Hematopoietic multipotent progenitor cell treated with erythropoietin and hydrocortisone succinate and interleukin-3 and kit ligand, for 17 days (in vitro differentiated cells): ENCODE measurements at places on chromosomes 1 and 21.

DNA sequence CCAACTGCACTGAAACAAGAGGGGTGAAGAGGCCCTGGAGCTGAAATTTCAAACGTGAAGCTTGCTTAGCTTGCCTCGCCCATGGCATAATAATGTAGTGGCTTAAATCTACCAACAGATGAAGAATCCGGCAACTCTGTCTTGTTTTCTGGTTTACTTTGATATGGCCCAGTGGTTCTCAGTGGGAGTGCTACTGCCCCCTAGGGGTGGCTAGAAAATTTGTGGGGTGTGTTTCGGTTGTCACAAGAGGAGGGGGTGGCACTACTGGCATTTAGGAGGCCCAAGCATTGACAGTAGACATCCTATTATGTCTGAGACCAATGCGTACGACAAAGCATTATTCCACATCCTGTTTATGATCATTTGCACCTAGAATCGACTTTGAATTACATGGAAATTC lies 51.9 kb upstream of the C8B start:
- no peak for DNase-seq

DNA sequence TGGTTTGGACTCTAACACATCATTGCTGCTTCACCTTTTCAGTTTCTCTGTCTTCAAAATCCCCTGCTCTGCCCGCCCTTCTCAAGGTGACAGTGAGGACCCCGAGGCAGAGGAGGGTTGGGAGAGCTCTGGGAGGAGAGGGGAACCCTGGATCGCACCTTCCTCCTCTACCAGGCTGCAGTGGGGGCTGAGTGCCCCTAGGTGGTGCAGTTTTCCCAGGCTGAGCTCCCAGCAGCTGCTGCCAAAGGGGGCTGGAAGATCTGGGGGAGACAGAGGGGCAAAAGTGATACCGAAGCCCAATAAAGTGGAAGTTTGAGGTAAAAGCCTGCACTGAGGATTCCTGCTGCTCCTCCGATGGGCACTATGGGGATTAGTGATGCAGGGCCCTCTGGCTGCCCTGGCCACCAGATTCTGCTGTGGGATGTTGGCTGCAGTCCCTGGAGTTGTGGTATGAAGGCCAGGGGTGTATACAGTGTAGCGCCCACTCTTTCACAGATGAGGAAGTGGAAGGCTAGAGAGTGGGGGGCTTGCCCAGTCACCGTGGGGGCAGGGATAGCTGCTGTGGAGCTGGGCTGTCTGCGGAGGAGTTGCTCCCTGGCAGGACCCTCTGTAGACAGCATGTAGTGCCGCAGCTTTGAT lies 40.7 kb upstream of the SCMH1 start:
- DNase-seq: no peak

GRCh38 chr1:7591565-7591964 lies 179.5 kb upstream of the VAMP3 start:
- DNase-seq: no peak

DNA sequence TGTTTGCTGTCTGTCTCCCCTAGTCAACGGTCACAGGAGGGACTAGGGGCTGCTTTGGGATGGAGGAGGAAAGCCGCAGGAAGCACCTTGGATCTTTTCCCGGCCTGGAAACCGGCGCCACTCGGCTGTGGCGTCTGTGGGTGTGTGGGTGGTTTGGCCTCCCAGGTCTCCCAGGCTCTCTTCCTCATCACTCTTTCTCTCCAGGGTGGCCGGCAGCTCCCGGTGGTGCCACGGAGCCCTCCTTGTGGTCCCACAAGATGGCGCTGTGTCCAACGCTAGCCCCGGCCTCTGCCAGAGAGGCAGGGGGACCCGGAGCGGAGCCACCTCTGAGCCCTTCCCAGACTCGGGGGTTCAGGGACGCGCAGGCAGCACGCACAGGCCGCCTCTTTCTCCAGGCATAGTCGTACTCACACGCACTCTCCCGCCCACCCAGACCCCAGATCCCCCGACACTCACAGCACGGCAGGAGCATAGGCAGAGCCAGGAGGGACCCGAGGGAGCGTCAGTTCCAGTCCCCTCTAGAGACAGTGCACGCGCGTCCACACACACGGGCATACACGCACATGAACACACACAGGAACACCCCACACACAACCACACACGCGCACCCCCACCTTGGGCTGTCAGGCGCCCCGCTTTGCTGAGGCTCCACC lies 31.2 kb downstream of the CDCP2 start:
- DNase-seq: peak; percentile 60

GRCh38 chr21:32182449-32182848 lies 96.4 kb downstream of the MIS18A start:
- DNase-seq: no peak

DNA sequence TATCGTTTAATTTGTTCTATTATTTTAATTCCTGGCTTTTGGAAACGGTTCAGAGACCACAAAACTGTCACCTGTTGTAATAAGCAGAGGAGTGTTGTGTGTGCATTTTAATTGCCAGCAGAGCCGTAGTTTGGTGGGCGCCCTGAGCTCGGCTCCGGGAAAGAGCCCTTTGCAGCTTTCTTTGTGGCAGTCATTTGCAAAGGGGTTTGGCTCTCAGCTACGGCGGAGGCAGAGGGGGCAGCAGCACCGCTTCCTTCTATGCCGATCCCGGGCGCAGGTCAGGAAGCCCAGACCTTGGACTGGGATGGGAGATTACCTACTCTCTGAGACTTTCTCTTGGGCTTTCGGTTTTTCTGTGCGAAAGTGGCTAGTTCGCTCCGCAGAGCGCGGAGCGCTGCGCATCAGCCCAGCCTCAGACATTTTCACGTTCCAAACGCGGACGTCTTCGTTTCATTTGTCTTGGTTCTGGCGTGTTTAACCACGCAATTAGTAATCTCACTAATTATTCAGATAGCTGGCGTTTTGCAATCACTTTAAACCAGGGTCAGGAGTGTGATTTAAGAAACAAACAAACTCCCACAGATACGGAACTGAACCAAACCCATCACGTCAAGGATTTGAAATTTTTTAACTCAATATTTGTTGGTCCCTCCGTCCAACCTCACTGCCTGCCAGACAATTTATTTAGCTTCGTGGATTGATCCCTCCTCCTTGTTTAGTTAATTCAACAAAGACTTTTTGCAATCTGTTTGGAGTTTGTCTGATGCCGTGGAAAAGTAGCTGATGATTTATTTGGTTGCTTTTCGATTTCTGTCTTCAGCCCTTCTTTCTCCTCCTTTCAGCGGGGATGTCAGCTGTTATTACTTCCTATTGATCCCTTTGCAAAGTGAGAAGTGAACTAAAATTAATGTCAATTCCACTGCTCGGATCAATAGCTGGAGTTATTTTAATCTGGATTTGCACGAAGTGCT lies 3.9 kb downstream of the RNF220 start:
- no peak for DNase-seq

DNA sequence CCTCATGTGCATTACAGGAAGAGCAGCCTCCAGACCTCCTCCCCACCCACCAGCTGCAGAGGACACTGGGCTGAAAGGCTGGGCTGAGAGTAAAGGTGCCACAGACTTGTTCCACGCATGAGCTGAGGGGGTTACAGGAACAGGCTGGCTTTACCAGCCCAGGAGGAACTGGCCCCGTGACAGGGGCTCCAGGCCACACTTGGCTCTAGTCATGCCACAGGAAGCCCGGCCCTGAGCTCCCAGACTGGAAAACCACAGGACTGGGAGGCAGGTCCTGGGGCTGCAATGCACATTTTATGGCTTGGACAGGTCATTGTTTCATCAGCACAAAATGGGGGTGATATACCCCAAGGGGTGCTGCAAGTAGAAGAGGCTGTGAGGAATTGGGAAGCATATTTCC lies 35.6 kb downstream of the GPA33 start:
- no peak for DNase-seq

DNA sequence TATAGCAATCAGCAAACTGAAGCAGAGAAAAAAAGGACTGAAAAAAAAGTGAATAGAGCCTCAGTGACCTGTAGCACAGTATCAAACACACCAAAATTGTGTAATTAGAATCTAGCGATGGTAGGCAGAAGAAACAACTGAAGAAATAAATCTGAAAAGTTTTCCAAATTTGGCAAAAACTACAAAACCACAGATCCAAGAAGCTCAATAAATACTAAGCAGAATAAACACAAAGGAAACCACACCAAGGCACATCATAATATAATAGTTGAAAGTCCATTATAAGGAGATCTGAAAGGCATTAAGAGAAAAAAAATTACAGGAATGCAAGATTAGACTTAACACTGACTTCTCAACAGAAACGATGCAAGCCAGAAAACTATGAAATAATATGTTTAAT lies 7.1 kb upstream of the IL12RB2 start:
- no peak for DNase-seq

DNA sequence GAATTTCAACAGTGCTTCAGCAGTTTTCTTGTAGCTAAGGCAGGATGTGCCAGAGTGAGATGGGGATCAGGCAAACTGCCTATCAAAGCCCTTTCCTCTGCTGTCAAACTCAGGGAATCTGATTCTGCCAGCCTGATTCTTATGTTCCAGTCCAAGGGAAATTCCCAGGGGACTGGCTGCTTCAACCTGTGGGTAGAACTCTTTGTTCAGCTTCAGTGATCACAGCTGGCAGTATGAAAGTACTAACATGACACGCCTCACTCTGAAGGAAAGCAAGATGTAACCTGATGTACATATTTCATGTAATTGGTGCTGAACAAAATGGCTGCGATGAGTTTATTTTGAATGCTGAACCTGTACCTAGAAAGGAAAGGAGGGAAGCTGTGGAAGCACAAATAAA lies 40.1 kb upstream of the SLC5A9 start:
- no peak for DNase-seq

GRCh38 chr1:54510715-54511270 lies 37.2 kb upstream of the ACOT11 start:
- no peak for DNase-seq

DNA sequence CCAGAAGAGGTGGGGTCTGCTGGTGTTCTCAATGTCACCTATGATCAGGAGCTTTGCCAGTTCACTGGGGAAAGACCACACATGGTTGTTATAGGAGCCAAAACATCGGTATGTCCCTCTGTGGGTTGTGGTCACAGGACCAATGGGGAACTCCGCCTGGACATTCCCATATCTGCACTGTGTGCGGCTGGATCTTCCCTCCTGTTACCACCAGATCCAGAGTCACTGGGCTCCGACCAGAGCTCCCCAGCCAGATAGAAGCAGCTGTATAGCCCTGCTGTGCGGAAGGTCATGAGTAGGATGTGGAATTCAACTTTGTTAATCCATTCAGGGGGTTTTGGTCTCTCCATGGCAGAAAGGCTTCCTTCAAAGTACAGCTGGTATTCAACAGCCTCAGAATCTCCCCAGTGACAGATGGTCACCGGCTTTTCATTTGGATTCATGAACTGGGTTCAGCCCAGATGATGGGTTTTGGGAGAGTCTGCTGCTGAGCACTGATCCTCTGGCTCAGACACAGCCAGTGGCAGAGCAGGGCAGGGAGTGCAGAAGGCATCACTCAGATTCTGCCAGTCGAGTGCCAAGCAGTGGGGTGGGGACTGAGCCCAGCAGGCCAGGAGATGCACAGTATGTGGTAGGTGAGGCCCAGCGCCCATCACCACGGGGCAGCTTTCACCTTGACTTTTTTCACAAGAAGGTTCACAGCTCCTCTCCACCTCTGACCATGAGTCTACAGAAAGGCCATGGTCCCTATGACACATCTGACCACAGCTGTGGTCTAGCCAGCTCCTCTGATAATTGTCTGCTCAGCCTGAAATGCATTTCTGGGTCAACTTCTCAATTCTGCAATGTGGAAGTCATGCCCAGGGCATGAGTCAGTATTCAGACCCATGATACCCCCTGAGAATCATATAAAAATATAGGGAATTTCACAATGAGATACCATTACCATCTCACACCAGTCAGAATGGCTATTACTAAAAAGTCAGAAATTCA lies 2.9 kb upstream of the SHCBP1L start:
- no peak for DNase-seq

GRCh38 chr1:5448486-5448885 lies 543.7 kb downstream of the NPHP4 start:
- no peak for DNase-seq

DNA sequence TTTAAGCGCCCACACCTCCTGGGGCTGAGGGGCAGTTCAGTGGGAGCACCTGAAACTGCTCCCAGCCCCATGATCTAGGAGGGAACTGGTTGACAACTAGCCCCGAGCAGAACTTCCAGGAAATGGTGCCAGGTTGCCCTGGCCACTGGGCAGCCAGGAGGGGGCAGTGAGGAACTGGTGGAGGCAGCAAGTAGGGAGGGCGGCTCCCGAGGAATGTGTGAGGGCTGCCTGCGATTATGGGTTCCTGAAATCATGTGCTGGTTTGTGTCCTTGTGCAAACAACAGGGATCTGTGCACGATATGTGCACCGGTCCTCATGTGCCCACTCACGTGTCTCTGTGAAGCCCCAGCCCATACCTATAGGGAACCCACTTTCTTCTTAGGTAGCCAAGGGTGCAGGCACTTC lies 9.9 kb downstream of the GPR3 start:
- DNase-seq: peak; percentile 39

DNA sequence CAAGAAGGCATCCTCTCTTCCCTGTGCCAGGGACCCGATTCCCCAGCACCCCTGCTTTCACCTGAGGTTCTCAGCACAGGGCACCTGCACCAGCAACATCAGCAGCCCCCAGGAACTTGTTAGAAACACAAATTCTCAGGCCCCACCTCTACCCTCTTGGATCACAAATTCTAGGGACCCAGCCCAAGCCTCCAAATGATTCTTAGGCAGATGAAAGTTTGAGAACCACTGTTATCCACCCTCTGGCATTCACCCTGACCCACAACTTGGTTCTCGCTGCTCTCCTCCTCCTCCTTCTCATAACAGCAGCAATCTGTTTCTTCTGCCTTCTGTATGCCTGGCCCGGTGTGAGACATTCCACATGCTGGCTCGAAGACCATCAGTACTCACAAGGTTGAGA lies 60.3 kb upstream of the HIVEP3 start:
- DNase-seq: no peak

DNA sequence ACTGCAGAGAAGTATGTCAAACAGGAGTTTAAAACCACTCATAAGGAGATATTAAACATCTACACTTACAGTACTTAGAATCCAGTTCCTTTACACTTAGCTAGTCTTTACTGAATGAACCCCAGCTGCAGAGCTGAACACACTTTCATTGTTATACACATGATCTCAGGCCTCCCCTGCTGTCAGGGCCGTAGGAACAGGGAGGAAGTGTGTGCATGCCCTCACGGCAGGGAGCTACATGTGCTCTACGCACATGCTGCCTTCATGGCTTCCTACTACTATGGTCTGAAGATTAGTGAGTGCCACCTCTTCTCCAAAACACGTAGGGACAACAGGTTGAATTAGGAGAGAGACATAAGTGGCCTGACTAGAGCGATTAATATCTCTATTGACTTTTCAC lies 191.5 kb downstream of the SIPA1L2 start:
- DNase-seq: no peak

- peak; percentile 19 for DNase-seq
Measured at GRCh38 chr1:203025686-203026030, 633 bp upstream of the PPFIA4 start.

GRCh38 chr1:226615876-226616275 lies 67.3 kb downstream of the STUM start:
- DNase-seq: no peak

- DNase-seq: no peak
Measured at GRCh38 chr1:199936441-199936840, 91.1 kb upstream of the NR5A2 start.

GRCh38 chr1:56850411-56850810 lies 4.2 kb upstream of the C8A start:
- no peak for DNase-seq
